Activated CD4-positive, alpha-beta T cell treated with anti-CD3 and anti-CD28 coated beads, Interleukin-2, amount 10 ng/mL, durations not matched to agents 7 days and 5 days (primary cell): ENCODE measurements at places on chromosomes 1 and 21.
A peak's percentile ranks its signal among the peaks of the same experiment; 100 is the strongest.

- DNase-seq = peak; percentile 22
Observed at GRCh38 chr1:37890378-37891014, 31.1 kb upstream of the MTF1 start.

DNA sequence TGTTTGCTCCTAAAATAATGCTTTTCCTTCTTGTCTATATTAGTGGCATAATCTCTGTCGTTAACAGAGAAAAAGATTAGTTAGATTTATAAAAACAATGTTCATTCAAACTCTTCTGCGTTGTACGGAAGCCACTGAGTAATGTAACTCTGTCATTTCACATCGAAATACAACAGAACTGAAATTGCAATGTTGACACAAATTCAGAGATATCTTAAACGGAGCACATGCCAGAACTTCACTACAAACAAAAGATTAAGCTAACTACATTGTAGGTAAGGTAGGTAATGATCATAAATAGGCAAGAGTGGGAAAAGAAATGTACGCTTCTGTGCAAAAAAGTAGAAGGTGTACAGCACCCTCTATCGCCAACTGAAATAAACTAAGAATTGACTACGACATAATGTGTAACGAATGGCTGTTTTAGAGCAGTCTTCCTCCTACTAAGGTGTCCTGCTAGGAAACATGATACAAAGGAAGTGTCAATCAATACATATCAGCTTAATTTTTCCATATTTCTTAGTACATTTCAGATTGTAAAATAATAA is 56.6 kb downstream of the PCNX2 start:
- DNase-seq = no peak

GRCh38 chr1:40834968-40835545 is 27.1 kb downstream of the CITED4 start:
- DNase-seq = no peak

DNA sequence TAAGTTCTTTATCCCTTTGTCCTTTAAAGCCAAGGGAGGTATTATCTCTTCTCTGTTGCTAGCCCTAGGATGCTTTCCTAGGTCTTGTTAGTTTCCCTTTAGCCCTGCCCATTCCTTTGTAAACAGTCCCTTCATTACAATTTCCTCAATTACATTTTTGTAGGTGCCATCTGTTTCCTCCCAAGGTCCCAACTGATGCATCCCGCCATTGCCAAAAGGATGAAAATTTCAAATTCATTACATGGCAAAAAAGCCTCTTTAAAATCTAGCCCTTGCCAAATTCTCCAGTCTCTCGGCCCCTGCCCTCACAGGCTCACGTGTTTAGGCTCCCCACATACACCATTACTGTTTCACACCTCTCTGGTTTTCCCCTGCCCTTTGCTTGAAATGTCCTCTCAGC is 151.9 kb upstream of the C1orf87 start:
- no peak for DNase-seq

DNA sequence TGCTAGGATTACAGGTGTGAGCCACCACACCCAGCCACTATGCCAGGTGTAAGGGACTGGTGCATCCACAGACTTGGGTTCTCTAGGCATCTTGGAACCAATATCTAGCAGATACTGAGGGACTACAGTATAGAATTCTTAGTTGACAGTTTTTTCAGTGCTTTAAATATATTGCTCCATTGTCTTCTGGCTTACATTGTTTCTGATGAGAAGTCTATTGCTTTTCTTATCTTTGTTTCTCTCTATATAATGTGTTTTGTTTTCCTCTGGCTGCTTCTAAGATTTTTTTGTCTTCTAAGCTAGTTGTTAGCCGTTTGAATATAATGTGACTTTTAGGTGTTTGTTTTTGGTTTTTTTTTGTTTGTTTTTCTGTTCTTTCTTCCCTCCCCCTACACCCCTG is 13.5 kb downstream of the NUF2 start:
- no peak for DNase-seq
